ENCODE measurements at places on chromosomes 4 and X.

GRCh38 chr4:184706453-184706852 lies 27.4 kb downstream of the CENPU start:
- DNase-seq: no peak

- peak; percentile 11 for DNase-seq
Observed at GRCh38 chr4:101103381-101104142, 243.8 kb downstream of the PPP3CA start.

DNA sequence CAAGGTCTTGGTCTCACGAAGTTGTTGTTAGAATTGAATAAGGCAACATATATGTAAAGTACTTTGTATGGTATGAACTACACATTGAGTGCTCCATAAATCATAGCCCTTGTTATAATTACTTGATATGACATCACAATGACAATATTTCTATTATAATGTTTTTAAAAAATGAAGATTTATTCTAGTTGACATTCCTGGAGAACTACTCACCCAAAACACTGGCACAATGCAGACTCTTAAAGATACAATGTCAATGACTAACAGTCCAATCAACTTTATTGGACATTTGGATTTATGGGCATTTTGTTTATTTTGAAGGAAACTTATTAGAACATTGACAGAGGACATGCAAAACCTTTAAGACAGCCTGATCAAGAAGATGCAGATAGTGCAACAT lies 55.3 kb downstream of the ASB9 start:
- DNase-seq: no peak

- DNase-seq: peak; percentile 88
Observed at GRCh38 chr4:37628977-37629609, 57.1 kb downstream of the RELL1 start.

DNA sequence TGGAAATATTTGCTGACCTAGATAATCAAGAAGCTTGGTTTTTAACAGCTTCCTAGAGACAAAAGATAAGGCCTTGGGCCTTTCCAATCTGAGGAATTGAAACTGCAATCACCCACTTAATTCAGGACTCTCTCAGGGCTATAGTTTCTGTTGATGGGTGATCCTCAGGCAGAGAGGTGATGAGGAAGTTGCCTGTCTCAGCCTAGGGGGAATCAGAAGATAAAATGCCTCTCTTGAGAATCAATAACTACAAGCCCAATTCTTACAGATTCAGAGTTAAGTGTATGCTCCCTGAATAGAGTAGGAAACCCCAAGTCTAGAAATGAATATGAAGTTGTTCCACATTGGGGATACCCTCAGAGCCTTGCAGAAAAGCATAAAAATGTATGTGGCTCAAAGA lies 45.5 kb downstream of the NFKB1 start:
- no peak for DNase-seq

DNA sequence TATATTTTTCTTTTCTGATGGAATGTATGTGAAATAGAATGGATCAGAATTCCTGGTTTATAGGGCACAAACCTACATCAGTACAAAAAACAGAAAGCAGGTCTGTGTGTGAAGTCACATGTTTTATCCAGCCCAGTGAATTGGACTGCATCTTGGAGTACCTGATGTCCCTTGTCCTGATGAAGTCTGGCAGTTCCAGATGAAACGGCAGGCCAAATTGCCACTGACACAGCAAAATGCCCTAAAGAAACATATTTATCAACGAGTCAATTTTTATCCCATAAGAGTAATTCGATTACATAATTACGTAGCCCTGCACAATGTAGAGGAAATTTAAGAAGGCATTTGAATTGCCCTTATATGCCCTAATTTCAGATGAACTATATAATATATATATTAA lies 37.8 kb upstream of the ATP6AP2 start:
- DNase-seq: no peak

DNA sequence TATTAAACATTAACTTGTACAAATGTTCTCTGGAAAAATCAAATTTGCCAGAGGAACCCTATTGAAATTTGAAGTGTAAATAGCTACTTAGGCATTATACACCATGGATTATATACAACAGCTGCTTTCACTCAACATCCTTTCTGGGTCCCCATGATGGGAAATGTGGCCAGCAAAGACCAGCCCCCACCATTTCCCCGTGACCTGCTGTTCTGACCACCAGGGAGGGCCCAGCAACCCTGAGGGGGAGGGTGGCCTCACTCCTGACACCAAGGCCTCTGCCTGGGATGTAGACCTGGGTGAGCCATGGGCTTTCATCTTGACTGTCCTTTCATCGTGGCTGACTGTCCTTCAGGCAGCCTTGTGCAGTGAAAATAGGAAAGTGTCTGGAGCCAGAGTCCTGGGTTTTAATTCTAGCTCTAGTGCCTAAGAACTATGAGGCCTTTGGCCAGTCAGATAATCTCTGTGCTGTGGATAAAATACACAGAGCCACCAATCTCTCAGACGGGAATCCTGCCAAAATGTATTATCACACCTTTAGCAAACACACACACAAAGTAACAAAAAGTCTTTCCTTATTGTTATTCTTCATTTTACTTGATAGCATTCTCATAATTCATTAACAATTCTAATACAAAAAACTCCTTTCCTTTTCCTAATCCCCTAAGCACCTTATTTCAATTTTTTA lies 45.1 kb downstream of the NR3C2 start:
- no peak for DNase-seq

DNA sequence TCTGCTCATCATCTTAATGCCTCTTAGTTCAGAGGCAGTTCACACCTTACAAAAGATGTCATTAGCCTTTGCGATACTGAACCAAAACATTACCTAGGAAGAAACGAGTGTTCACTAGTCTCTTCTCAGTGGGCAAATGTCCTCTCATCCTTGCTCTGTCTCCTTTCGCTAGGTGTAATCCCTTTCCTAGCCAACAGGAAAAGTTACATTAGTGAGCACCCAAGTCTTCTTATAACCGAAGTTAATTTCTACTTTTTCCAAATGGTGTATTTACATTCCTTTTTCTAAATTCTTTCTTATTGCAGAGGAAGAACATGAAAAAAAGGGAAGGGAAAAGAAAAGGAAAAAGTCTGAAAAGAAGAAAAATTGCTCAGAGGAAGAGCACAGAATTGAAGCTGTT lies 46.9 kb downstream of the SMIM31 start:
- DNase-seq: no peak

DNA sequence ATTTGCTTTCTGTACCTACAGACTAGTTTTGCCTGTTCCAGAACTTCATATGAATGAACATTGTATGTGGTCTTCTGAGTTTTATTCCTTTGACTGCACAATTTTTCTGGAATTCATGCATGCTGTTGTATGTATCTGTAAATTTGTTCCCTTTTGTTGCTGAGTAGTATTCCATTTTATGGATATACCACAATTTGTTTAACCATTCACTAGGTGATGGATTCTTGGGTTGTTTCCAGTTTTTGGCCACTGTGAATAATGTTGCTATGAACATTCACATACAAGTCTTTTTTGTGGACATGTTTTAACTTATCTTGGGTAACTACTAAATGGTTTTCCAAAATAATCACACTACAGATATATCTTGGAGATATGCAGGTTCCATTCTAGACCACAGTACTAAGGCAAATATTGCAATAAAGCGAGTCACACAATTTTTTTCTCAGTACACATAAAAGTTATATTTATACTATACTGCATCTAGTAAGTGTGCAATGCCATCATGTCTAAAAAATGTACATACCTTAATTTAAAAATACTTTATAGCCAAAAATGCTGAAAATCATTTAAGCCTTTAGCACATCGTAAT lies 58.7 kb downstream of the TSPAN5 start:
- DNase-seq: no peak

DNA sequence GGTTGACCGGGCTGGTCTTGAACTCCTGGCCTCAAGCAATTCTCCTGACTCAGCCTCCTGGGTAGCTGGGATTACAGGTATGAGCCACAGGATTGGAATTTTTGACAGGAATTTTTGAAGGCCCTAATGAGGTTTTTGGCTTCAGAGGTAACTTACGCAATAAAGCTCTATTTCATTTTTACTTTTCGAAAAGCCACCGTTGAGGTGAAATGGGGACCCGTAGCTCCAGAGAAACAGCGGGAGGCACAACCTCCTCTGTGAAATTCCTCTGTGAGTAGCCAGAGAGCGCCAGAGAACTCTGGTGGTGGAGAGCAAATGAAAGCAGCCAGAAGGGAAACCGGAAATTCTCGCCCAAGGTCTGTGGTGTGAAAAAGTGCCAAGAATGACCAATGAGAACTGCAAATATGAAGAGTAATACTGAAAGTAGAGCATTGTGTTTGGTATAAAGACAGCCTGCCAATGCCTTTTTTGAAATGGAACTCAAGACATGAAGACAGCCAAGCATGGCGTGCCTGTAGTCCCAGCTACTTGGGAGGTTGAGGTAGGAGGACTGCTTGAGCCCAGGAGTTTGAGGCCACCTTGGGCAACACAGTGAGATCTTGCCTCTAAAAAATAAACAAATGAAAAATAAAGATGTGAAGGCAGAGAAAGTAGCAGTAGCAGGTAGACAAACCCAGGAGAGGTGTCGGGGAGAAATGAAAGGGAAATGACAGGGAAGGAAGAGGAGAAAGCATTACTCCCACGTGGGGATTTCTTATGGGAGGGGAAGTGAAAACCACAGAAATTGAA lies 33.0 kb upstream of the TMEM131L start:
- DNase-seq: peak; percentile 90

- no peak for DNase-seq
Observed at GRCh38 chrX:435536-436122, 48.9 kb upstream of the PPP2R3B start.

- peak; percentile 68 for DNase-seq
Observed at GRCh38 chr4:157128395-157128794, 52.4 kb downstream of the GLRB start.

DNA sequence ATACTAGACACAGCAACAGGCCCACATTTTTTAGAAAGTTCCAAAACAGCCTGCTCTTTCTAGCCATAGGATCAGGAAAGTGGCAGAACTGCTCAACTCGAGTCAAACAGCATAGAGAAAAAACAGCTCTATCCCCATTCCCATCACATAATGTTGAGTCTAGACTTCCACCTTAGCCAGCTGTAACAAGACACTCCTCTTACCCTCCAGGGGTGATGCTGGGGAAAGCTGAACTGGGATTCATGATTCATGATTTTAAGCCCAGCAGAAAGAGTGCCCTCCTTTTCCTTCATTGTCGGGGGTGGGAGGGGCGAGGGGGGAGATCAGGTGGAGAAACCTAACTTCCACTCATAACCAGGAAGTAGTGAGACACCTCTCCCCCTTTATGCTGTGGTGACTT lies 86.1 kb downstream of the CENPC start:
- DNase-seq: peak; percentile 24

DNA sequence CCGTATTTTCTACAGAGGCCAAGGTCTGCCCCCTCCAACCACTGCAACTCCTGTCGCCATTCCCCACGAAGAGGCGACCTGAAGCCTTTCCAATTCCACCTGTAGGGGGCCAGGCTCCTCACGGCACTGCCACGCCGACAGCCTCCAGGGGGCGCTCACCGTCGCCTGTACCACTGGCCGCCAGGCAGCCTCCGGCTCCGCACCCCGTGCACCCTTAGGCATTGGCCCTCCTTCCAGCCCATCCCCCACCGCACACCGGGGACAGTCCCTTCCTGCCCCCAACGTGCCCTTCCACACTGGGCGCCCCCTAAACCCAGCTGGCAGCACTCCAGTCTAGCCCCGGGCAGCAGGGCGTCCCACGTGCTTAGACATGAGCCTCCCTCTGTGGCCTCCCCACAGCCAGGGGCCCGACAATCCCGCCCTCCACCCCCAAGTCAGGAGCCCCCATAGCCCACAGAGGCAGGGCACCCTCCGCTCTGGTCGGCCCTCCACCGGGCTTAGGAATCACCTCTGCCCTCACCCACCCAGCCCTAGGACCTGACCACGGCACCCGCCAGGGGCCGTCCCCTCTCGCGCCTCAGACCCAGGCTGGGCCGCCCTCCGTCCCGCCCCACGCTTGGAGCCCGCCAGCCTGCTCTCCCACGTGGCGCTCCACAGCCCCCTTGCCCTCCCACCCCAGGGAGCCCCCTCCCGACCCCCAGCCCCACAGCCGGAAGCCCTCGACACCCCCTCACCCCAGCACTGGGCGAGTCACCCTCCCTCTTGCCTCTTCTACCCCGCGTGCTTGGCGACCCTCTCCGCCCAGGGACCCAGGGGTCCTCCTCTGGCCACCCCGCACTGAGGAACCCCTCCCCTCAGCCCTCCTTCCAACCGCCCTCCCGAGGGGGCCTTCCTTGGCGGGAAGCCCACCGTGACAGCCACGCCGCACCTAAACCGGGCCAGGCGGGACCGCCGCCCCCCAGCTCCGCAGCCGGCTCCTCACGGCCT lies 711 bp downstream of the PNMA6E start:
- DNase-seq: no peak

DNA sequence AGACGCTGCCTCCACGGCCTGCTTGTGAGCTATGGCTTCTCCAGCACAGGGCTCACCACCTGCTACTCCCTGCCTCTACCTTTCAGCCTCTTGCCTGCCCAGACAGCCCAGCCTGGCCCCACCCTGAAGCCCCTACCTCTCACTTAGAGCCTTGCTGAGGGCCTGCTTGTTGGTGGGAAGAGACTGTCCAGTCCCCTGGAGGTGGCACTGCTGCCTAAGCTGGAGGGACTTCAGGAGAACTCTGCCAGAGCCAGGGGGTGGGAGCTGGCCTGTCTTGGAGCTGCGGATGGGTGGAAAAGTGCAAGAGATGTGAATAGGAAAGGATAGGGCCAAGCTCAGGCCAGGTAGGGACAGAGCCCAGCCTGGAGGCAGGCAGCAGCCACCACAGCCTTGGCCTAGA lies 2.7 kb upstream of the ZNF185 start:
- no peak for DNase-seq

DNA sequence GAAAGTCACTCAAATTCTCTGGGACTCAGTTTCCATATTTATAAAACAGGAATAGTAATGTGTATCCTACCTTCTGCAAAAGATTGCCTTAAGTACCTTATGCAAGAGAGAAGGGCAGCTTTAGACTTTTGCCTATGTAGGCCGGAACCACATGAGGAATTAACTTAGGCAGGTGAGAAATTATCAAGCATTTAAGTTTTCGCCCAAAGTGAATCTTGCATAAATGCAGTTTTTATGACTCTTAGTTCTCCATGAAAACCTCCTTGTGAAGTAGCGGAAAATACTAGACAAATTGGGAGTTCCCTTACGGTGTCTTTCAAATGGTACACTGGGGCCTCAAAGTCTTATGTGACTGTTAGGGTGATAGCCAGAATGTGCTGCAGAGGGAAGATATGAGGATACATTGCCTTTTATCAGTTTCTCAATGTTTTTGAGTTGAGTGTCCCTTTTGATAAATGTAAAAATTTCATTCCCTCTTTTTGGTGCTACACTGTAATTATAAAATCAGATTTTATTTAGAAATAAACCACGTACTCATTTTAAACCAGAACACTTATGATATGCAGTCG lies 2.6 kb downstream of the SH2D1A start:
- DNase-seq: no peak
